ENCODE measurements at places on chromosomes 6 and 20.

DNA sequence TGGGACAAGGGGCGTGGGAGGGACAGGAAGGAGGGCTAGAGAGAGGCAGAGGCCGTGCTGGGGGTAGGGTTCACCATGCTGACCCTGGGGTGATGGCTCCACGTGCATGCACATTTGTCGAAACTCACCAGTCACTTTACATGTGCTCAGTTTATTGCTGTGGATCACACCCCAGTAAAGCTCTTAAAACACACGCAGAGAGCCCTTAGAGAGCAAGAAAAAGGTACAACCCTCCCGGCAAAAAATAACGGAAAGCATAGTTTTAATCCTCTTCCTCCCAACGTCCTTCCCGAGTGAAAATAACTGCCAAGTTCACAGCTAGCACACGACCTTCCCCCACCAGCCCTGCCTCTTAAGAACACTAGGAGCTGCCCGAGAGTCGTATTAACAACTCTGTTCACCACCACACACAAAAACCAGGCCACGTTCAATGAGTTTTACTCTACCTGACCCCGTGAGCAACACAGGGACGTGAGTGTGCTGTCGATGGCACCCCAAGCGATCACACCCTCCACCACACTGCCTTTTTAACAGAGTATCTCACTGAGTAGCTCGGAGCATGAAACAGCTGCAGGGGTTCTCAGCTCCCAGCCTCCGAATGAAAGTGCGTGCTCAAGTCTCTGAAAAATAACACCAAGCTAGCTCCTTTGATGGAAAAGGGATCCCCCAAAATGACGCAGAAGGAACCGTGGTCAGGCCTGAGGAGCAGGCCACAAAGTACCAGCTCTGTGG lies 39.7 kb downstream of the TAF4 start:
- H3K27me3 ChIP-seq: no peaks in the 10 kb centered on the region
- peaks cover 4% of the 10 kb centered on the region for H3K4me1 ChIP-seq
- no peak overlapping the region for H3K4me3 ChIP-seq
- DNase-seq: no peak

DNA sequence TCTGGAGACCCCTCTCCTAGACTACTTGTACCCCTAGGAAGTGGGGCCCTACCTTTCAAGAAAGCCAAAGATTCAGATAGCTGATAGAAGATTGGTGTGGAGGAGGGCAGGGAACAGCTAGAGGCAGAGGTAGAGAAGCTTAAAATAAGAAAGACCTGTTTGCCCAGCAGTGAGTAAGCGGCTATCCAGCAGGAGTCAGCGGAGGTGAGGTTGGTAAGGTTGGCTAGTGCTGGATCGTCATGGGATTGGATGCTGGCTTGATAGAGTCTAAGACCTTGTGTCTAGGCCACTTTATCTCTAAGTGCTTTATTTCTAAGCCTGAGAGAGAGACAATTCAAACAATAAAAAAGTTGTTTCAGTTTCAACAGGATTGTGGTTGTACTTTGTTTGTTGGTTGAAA lies 19.1 kb downstream of the ANKS1A start:
- no peak overlapping the region for H3K27ac ChIP-seq
- no peaks in the 10 kb centered on the region for H3K27me3 ChIP-seq
- H3K36me3 ChIP-seq: peaks cover 3% of the 10 kb centered on the region
- H3K4me3 ChIP-seq: no peak overlapping the region
- no peak for DNase-seq

GRCh38 chr6:33445119-33445603 lies 9.2 kb upstream of the ZBTB9 start:
- H3K4me3 ChIP-seq: no peak overlapping the region
- H3K4me1 ChIP-seq: no peaks in the 10 kb centered on the region
- H3K36me3 ChIP-seq: peaks cover 77% of the 10 kb centered on the region
- H3K27ac ChIP-seq: no peak overlapping the region
- H3K27me3 ChIP-seq: no peaks in the 10 kb centered on the region

- no peaks in the 10 kb centered on the region for H3K27me3 ChIP-seq
- H3K4me3 ChIP-seq: no peak overlapping the region
- DNase-seq: no peak
- H3K36me3 ChIP-seq: no peaks in the 10 kb centered on the region
- H3K27ac ChIP-seq: no peak overlapping the region
Observed at GRCh38 chr6:45987856-45988255, 27.8 kb downstream of the CLIC5 start.

DNA sequence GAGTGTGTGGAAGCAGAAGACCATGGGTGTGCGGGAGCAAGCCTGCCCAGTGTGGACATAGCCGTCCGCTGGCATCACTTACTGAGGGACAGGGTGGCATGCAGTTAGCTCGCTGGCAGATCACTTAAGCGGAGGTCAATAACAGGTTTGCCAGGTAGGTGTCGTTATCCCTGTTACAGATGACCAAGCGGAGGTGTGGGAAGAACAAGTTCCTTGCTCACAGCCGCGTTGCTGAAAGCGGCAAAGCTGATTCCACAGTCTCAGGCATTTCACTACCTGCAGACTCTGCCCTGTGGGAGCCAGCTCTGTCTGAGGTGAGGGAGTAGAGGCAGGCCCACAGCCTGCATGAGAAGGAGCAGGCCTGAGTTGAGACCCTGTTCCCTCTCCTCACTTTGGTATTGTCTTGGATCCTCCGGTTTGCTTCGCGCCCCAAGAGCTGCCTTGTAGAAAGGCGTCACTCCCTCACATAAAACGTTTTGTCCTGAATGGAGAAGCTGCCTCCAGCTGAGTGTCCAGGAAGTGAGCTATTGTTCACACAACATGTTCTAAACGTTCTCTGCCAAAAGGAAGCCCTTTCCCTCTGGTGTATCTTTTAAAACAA lies 96.9 kb downstream of the TCP11 start:
- DNase-seq: peak; percentile 72
- H3K27ac ChIP-seq: peak overlapping the region; percentile 97
- no peaks in the 10 kb centered on the region for H3K36me3 ChIP-seq
- no peak overlapping the region for H3K4me3 ChIP-seq

All from endodermal cell (in vitro differentiated cells).